ENCODE measurements at places on chromosomes 4 and X.

DNA sequence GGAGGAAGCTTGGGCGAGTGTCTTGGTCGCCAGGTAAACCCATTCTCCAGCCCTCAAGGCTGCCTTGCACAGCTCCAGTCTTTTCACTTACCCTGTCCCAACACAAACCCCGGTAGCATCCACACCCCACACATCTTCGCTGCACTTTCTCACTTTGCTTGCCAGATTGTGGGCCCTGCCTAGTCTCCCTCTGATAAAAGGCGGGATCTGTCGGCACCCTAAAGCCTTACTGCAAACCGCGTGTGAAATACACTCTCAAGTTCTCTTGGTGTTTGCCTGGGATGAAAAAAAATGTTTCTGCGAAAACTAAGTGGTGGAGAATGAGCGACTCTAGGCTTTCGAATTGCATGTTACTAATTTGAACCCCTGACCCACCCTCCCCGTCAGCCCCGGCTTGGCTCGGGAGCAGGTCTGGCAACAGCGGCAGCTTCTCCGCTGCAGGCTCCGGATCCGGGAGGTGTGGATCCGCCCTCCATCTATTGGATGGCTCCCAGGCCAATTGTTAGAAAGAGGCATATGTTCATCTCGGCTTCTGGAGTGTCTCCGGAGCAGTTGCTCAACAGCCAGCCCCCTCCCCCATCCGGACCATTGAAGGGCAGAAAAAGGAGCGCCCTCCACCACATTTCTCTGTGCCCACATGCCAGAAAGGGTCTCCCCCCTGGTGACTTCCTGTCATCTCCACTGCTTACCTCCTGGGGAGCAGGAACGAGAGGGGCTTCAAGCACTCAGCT lies 3.0 kb upstream of the CITED1 start:
- no peak for DNase-seq

DNA sequence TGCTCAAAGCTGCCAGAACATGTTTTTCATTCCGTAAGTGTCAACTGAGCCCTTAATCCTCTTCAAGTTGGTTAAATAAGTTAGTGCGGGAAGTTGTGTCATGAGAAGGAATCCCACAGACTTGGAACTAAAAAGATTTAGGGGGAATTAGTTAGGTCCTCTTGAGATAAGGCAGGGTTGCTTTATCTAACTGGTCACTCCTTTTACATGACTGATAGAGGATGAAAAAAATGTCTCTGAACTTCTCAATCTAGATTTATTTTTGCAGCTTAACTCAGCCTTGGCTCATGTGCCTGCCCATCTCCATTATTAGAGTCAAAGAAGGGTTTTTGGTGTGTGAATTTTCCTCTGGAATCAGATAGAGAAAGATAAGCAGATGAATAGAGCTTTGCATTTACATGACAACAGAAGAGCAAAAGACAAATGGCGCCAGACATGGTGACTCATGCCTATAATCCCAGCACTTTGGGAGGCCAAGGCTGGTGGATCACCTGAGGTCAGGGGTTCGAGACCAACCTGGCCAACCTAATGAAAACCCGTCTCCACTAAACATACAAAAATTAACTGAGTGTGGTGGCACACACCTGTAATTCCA lies 882.9 kb downstream of the RPA4 start:
- DNase-seq, result peak; percentile 36

- no peak for DNase-seq
Observed at GRCh38 chr4:154044108-154044531, 255.2 kb upstream of the SFRP2 start.

GRCh38 chr4:3358656-3359055 lies 65.8 kb downstream of the RGS12 start:
- DNase-seq, result no peak

GRCh38 chr4:2484993-2485392 lies 16.1 kb downstream of the RNF4 start:
- DNase-seq, result no peak

Measured in retinal pigment epithelial cell (primary cell).